ENCODE measurements at places on chromosomes 5 and 9.

GRCh38 chr9:122777935-122778627 is 10.7 kb upstream of the OR5C1 start:
- DNase-seq, result no peak

- DNase-seq, result no peak
Observed at GRCh38 chr5:122501089-122501435, 189.0 kb downstream of the SNCAIP start.

GRCh38 chr5:130708754-130709153 is 456.3 kb downstream of the HINT1 start:
- no peak for DNase-seq

DNA sequence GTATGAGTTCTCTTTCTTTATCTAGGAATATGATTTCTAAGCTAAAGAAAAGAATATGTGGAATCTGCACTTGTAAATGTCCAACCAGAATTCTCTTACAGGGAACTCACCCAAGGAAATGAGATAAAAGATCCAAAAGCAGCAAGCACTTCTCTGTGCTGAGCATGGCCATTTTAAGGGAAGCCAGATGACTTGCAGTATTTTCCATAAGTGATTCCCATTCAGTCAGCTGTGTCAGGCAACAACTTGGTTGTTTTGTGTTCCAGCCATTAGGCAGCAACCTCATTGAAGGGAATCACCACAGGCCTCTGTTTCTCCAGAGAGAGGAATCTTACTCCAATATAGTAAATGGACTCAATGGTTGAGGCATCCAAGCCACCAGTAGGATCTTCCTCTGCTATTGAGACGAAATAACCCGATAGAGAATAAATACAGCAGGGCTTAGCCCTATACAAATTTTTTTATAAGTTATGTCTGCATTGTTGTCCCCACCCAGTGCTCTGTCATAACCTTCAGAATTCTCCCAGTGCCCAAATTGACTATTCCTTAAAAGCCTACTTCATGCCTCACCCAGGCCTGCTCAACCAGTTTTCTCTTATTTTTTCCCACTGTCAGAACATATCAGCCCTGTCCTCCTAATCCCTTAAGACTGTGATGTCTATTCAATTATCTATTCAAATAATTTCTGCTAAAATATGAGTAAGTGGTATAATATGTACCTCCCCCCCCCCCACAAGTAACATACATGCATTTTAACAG is 236.6 kb downstream of the PJA2 start:
- no peak for DNase-seq

DNA sequence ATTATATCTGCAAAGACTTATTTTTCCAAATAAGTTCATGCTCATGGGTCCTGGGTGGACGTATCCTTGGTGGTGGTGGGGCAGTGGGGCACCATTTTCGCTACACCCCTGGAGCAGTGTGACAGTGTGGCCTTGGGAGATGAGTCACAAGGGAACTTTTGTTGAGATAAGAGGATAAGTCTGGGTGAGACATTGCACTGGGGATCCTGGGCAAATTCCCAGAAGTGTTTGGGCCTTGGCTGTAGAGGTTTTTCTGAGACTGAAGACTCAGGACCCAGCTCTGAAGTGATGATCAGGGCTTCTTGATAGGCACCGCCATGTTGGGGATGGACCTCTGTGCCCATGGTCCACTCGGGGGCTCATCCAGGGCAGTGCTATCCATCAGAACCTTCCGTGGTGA is 149.4 kb downstream of the MACROH2A1 start:
- no peak for DNase-seq

- no peak for DNase-seq
Observed at GRCh38 chr9:72588336-72588735, 66.9 kb downstream of the TMC1 start.

DNA sequence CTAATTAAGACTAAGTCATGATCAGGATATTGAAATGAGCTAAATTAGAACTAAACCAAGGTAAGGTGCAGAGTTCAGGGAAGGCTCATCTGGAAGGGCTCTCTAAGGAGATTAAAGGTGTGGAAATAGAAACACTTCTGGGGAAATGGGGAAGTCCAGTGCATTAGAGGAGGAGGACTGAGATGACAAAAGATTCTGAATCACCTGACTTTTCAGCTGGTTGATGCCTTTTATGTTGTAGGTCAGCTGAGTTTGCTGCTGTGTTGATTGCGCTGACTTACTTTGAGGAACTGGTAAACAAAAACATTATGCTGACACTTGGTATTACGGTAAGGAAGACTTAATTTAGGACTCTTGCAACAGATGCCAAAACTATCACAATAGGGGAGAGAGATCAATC is 23.8 kb downstream of the IFNA5 start:
- no peak for DNase-seq

GRCh38 chr5:96209829-96210228 is 223.2 kb downstream of the PCSK1 start:
- DNase-seq, result no peak
